ENCODE measurements at places on chromosomes 12 and 14.
A peak's percentile ranks its signal among the peaks of the same experiment; 100 is the strongest.

DNA sequence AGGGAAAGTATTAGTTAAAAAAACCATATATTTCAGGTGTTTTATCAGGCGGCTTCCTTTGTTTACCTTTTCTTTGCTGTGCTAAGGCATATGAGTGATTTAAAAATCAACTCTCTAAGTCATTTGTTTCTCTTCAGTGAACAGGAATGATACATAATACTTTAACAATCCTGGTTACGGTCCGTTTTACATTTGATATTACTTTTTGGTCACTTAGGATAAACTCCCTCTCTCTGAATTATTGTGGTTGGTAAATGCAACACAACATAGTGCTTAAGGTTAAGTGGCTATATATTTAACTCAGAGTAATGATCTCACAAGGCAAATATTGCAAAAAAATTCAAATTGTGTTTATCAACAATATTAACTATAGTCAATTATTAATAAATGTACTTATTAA is 32.7 kb upstream of the AKAP6 start:
- DNase-seq: no peak

DNA sequence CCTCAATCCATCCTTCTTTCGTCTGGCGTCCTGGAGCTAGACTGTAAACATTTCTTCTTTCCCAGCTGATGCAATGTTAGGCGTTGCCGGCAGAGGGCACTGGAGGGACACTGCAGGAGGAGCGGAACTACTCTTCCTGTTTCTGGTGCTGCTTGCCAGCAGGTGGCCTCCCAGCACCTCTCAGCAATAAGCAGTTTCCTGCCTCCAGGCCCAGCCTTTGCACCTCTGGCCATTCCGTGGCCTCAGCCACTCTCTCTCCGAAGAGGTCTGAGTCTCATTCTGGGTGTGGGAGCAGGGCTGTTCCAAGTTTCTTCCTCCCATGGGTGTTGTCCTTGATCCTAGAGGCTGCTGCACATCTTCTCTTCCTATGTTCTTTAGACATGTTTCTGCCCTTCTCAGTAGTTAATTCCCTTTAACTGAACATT is 7.5 kb upstream of the ASPG start:
- DNase-seq: peak; percentile 60

- no peak for DNase-seq
These were observed 13.4 kb downstream of the UBC start for GRCh38 chr12:124901003-124901402.

DNA sequence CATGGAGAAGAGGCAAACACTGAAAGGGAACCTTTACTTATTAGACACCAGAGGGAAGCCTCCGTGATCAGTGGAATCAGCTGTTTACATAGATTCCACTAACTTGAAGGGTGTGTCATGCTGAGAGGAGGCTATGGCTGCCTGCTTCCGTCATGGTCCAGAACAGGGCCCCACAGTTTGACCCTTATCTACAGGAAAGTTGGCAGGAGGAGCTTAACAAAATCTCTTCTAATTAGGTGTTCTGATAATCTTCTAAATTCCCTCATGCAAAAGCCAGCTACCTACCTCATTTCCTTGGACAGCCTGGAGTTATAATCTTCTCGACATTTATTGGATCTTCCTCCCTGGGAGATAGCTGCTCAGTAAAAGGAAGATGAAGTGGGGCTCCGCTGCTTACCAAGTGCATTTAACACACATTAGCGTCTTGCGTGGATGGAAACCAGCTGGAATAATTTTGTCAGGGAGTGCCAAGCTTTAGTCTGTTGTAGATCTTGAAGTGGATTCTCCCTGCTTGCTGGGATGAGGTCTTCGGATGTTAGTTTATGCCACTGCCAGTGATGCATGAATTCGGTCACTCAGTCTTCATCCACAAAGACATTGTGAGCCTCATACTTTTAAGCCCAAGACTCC is 171.0 kb downstream of the PAH start:
- no peak for DNase-seq

- no peak for DNase-seq
These were observed 157.4 kb upstream of the FOXG1 start for GRCh38 chr14:28608851-28609828.

DNA sequence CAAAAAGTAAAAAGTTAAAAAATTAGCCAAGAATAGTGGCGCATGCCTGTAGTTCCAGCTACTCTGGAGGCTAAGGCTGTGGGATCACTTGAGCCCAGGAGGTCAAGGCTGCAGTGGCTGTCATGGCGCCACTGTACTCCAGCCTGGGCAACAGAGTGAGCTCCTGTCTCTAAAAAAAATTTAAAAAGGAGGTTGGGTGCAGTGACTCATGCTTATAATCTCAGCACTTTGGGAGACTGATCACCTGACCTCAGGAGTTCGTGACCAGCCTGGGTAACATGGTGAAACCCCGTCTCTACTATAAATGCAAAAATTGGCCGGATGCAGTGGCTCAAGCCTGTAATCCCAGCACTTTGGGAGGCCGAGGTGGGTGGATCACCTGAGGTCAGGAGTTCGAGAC is 8.2 kb upstream of the YLPM1 start:
- no peak for DNase-seq

DNA sequence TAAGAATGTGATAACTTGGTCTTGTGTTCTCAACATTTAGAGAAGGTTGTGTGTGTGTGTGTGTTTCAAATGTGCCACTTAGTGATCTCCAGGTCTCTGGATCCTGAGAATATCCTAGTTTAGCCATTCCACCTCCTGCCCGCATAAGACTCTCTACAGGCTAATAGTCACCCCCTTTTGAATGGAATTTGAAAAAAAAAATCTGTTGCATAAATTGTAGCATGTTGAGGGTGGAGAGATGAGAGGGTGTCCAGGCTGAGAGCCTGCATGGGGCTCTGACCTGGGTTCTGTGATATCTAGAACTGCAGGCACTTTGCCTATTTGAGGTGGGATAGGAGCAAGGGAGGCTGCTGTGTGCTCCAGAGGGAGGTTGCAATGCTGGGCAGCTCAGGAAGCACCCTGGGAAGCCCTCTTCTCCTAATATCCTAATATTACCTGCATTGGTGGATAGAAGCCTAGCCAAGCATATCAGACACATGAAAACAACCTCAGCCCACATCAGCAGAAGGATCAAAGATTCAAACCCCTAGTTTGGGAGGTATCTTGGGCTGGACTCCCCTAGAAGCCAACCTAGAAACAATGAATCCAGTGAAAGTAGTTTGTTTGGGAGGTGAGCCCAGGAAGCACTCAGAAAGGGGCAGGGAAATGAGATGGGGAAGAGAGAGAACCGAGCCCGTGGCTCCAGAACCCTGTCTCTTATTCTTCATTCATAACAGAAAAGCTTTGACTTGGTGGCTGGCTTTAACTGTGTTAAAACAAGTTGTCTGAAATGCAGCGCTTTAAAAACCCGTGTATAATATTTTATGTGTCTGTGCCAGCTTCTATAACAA is 35.6 kb upstream of the RBM19 start:
- DNase-seq: no peak

Data from T-helper 22 cell (primary cell).